Kidney glomerular epithelial cell (primary cell): ENCODE measurements at places on chromosomes 6 and 20.

GRCh38 chr20:50977066-50978021 lies 18.7 kb downstream of the MOCS3 start:
- no peak for DNase-seq

DNA sequence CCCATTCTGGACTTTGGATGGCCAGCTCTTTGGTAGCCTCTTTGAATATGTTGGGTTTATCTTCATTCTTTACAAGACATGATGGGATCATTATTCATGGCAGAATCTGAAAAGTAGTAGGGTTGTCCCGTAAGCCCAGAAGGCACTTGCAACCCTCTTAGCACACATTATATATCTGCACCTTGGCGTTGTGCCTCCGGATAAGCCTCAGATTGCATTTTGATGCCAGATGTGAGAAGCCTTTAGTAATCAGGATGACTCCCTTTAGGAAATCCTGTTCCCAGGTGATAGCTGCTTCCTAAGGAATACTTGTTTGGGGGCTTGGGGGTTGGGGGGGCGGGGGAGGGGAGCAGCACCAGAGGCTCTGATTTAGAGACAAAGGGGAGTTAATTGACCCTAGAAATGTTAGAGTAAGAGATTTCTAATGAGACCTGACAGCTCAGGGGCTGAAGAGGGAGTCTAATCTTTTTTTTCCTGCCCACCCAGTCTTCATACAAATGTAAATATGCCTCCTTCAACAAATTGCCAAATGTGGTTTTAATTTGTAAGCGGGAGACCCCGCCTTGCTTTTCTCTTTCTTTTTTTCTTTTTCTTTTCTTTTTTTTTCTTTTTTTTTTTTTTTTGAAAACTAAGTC lies 55.1 kb downstream of the JAG1 start:
- no peak for DNase-seq

DNA sequence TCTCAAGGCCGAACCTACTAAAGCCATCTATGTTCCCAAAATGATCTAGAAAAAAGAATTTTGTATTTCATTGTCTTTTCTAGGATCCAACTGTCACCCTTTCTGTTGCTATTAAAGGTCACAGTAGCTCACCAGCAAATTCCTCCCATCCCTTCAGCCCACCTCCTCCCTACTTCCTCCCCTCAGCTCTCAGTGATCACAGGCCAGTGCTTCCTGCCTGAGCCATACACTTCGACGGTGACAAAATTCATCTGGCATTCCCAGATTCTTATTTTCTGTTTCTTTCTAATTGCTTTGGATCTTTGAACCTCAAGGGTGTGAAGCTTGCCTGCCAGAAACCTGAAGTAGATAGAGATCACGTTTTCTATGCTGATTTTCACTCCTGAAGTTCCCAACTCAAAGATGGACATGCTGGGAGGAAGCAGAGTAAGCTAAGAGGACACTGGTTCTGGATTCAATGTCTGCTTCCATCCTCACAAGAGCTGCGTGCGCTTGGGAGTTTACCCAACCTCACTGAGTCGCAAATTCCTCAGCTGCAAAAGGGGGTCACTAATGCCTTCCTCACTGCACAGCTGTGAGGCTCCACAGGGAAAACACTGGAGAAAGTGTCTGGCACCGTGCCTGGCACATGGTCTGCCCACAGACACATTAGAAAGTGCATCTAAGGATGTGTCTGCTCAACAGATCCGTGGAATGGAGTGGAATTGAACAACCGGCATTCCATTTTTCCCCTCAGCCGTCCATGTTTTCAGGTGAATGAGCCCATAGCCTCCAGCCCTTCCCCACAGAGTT lies 34.5 kb downstream of the MDGA1 start:
- peak; percentile 12 for DNase-seq

DNA sequence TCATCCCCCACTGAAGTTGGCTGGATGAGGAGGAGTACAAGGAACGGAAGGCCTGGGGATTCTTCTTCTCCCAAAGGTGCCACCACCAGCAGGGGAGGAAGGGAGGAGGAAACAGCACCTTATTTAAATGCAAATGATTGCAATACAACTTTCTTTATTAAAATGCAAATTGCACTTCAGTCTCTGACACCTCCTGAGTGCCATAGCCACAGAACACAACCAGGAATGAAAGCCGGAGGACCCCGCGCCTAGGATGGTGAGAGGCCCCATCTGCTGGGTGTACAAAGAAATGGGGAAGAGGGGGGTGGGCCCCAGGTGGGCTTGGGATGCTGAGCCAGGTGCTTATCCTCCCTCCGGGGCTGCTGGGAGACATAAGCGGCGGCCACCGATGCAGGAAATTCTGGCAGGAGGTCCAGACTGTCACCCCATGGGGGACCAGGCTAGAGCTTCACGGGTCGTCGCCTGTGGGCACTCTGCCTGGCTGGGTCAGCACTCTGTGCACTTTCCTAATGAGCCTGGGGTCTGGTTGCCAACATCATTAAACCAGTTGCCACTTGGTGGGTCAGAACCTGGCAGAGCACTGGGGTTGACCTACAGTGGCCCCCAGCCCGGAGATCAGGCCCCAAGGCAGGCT lies 154.2 kb upstream of the MLN start:
- DNase-seq, result no peak

DNA sequence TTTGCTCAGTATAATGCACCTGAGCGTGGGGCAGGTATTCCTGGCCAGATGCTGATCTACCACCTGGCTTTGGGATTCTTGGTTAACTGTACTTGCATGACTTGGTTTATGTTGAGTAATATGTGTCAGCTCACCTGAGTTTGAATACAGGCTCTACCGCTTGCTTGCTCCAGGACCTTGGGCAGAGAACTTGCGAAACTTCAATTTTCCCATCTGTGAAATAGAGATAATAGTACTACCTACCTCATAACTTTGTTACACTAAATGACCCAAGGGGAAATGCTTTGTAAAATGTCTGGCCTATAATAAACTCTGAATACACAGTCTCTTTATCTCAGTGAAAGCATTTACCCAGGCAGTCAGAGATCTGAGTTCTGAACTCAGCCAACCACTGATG lies 51.8 kb downstream of the SCAND1 start:
- DNase-seq, result no peak

- no peak for DNase-seq
Measured at GRCh38 chr20:39716796-39717341, 754.7 kb downstream of the DHX35 start.

- DNase-seq, result no peak
Measured at GRCh38 chr6:152371775-152372174, 265.4 kb downstream of the SYNE1 start.

DNA sequence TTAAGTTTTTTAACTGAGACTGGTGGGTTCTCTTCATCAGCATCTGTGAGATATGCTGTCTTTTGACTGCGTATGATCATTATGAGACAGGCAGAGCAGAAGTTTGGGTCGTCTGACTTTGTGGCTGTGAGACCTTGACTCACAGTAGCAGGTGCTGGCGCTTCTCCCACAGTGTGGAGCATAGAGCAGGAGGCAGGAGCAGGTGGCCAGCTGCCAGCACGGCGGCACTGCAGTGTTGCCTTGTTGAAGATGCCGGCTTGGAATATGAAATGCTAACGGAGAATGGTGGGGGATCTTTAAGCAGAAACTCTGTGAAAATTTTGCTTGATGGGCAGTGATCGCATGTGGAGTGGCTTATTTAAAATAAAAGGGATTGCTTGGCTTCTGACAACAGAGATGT lies 105.0 kb downstream of the TIAM2 start:
- DNase-seq, result no peak
